Cardiac fibroblast (primary cell): ENCODE measurements at places on chromosomes 5 and 9.

DNA sequence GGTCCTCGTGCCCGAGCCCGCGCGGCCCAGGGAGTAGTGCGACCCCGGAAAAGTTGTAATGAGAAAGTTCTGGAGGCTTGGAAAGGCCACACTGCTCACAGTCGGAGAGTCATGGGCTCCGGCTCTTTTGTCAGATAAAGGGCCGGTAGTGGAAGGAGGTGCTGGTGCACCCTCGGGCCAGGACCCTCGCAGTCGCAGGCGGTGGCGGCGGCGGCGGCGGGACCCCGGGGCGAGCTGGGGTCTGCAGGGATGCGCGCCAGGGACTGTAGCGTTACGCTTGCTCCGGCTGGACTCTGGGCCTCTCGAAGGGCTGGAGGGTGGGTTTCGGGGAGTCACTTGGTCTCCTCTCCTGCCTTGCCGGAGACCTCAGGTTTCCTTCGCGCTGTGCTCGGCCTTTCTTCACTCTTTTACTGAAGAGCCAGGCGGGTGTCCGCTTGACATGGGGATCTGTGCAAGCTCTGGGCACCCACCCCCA lies 1.5 kb downstream of the RORB start:
- no peak for DNase-seq

DNA sequence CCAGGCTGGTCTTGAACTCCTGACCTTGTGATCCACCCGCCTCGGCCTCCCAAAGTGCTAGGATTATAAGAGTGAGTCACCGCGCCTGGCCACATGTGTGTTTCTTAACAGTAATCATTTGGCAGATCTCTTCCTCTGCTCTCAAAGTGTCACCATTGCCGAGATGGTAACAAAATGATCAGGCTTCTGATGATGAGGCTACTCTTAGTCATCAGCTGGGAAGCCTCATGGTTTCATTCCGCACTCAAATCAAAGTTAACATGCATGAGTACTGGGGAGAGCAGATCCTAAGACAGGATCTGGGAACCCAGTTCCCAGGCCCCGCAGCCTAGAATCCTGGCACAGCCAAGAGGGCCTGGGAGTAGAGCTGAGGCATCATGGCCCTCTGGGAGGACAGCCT lies 27.4 kb downstream of the BARHL1 start:
- DNase-seq, result peak; percentile 68

GRCh38 chr5:160030631-160031377 lies 21.9 kb downstream of the TTC1 start:
- DNase-seq, result peak; percentile 61

GRCh38 chr9:16191691-16192402 lies 639.0 kb downstream of the CCDC171 start:
- DNase-seq, result peak; percentile 90

GRCh38 chr5:71839096-71839884 lies 120.2 kb downstream of the CARTPT start:
- no peak for DNase-seq

- DNase-seq, result peak; percentile 50
Observed at GRCh38 chr5:142722146-142722545, 36.3 kb upstream of the FGF1 start.

DNA sequence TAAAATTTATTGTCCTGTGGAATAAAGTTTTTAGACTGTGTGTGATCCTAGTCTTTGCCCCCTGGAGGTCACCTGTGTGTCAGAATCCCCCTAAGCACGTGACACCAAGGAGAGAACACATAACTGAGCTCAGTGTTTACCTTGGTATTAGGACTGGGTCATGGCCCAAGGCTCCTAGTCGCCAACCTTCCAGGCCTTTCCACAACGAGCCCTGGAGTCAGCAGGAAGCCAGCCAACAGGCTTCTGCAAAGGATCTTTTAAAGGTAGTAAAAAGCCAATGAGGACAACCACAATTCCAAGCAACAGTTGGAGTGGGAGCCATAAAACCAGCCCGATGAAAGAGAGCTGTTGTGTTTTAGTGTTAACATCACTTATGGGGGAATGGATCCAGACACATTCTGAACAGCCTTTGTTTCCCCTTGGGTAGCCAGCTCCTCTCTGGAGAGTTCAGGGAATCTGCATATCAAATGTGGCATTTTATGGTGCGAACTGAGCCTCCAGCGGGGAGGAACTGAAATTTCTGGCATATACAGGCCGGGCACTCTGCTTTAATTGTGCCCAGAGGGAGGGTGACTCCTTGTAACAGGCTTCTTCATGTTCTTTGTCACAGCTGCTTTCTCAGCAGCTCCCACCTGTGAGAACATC lies 239.9 kb downstream of the FSTL4 start:
- no peak for DNase-seq

GRCh38 chr9:83537331-83538171 lies 650 bp downstream of the FRMD3 start:
- peak; percentile 56 for DNase-seq

DNA sequence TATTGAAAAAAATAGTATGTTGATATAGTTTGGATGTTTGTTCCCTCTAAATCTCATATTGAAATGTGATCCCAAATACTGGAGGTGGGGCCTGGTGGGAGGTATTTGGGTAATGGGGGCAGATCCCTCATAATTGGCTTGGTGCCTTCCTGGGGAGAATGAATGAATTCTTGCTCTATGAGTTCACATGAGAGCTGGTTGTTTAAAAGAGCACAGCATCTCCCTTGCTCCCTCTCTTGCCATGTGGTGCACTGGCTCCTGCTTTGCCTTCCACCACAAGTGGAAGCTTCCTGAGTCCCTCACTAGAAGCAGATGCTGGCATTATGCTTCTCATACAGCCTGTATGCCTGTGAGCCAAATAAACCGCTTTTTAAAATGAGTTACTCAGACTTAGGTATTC lies 154.8 kb downstream of the ADAMTS6 start:
- DNase-seq, result peak; percentile 29

- DNase-seq, result no peak
Observed at GRCh38 chr5:159130871-159131270, 31.2 kb upstream of the EBF1 start.

DNA sequence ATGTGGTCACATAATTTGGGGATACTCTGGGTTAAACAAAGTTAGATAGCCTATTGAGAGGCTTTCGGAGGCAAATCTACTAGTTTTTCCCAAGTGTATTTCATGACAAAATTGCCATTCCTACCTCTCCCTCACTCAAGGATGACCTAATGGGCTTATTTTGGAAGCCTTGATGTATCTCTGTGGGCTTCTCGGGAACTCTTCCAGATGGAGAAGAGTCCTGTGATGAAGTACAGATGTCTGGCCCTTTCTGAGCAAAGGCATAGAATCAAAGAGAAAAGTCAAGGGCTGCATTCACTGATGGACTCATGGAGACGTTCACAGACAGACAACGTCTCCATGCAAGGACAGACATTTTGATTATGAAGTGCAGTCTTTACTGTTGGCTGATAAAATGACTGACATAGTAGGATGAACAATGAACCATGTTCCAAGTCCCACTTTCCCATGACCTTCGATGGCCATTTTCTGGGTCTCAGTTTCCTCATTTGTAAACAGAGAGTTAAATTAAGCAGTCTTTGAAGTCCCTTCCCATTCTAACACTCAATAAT lies 347.2 kb upstream of the CD180 start:
- no peak for DNase-seq

- no peak for DNase-seq
Observed at GRCh38 chr5:116626945-116627679, 52.5 kb upstream of the SEMA6A start.
